Renal cortex interstitium (tissue), 15 donors: ENCODE measurements at places on chromosomes 16 and 17. TPM values are rescaled to one million over a fixed set of nuclear protein-coding genes. Genes with fewer than 3 reads are reported as not detected.

Gene TP53TG3D
- not detected for polyA plus RNA-seq

Gene TBX6
- polyA plus RNA-seq = 1.1 TPM

GRCh38 chr17:73588891-73589290, 55.4 kb downstream of the SDK2 start:
- DNase-seq = no peak

DNA sequence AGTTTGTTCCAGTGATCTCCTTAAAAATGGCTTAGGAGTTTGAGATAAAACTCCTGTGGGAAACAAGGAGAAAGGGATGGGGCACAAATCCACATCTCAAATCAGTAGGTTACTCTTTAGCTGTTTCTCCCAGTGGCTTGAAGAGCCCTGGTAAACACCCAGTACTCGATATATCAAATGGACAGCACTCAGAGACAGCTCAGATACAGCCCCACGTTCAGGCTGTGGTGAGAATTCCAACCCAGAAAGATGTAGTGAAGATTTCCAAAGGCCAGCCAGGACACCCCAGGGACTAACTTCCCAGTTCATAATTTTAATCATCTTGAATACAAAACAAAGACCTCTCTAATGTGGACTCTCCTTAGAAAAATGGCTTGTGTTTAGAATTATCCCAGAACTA, 6.4 kb upstream of the VEZF1 start:
- no peak for DNase-seq

- no peak for DNase-seq
Measured at GRCh38 chr16:85078226-85078625, 34.0 kb downstream of the CIBAR2 start.

DNA sequence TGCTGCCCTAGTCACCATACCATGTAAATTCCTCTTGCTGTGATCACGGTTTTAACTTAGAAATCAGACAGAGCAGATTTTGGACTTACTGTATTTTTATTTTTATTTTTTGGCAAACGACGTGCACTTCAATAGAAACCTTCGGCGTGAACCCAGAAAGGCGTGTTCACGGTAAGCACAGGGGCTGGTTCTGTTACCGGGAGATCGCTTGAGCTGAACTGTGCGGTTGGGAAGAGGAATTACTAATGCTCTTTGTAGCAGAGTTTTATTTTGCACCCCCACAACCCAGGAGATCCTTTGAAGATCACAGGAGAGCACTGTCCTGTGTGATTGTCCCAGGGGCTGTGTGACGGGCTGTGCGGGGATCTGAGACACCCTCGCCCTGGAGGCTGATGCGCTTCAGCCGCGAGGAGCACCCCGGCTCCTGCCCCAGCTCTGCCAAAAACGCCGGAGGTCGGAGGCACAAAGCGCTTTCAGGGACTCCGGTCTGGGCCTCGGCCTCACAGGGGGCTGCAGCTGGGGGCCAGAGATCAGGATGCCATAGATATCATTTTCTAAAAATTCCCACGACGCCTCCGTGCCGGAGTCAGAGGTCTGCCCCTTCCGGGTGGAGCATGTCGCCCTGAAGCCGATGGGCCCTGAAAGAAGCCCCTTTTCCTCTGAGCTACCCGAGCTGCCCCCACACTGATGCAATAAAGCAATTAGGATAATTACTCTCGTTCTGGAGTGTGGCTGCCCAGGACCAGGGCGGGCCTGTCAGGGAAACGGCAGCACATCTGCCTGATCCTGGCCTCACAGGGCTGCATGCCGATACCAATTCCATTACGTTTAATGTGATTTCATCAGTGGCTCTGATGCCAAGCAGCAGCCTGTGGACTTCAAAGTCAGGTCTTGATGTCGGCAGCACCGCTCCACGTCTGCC, 71.8 kb downstream of the LMF1 start:
- DNase-seq = no peak
